ENCODE measurements at places on chromosomes 16 and 17. TPM values are rescaled to one million over a fixed set of nuclear protein-coding genes. Genes with fewer than 3 reads are reported as not detected.

Gene KRT33A
- total RNA-seq = not detected

- DNase-seq = no peak
Observed at GRCh38 chr17:33623841-33624240, 330.7 kb upstream of the ASIC2 start.

- no peak for DNase-seq
Observed at GRCh38 chr17:81520021-81520901, 7.7 kb upstream of the ACTG1 start.

- DNase-seq = no peak
Observed at GRCh38 chr17:39701012-39701783, 1.3 kb downstream of the ERBB2 start.

Gene CES1
- 0.89 TPM for total RNA-seq

Gene NEURL4
- total RNA-seq = 39.5 TPM

GRCh38 chr17:48282303-48282702, 147.7 kb downstream of the SKAP1 start:
- no peak for DNase-seq

DNA sequence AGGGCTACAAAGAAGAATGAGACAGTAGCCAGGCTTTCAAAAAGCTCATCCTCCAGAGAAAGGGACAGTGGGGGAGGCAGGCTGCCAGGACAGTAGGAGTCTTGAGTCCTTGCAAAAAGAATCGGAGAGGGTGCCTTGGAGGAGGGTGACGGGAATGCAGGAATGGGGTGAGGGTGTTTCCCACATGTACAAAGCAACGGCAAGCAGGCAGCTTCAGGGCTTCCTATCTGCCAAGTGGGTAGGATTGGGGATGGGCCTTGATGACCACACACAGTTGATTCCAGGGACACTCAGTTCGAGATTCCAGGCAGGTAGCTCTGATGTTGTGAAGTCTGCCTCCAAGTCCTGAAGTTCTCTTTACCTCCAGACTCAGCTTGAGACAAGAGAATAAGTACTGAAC, 54.4 kb downstream of the C17orf67 start:
- no peak for DNase-seq

GRCh38 chr17:64017381-64017980, 3.0 kb downstream of the ICAM2 start:
- DNase-seq = peak; percentile 40

Measured in CD4-positive, CD25-positive, alpha-beta regulatory T cell (primary cell).